Stimulated activated CD8-positive, alpha-beta memory T cell treated with anti-CD3 and anti-CD28 coated beads, Interleukin-4, amount 100 ng/mL, for 4 hours (primary cell): ENCODE measurements at places on chromosomes 7 and 10.

DNA sequence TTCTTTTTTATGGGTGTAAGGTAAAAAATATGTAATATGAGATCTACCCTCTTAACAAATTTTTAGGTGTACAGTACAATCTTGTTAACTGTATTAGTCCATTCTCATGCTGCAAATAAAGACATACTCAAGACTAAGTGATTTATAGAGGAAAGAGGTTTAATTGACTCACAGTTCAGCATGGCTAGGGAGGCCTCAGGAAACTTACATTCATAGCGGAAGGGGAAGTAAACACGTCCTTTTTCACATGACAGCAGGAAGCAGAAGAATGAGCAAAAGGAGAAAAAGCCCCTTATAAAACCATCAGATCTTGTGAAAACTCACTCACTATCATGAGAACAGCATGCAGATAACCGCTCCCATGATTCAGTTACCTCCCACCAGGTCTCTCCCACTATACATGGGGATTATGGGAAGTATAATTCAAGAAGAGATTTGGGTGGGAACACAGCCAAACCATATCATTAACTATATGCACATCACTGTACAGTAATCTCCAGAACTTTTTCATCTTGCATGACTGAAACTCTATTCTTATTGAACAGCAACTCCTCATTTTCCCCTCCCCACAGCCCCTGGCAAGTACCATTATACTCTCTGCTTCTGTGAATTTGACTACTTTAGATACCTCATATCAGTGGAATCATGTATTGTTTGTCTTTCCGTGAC lies 127.4 kb downstream of the WNT2 start:
- DNase-seq: no peak

DNA sequence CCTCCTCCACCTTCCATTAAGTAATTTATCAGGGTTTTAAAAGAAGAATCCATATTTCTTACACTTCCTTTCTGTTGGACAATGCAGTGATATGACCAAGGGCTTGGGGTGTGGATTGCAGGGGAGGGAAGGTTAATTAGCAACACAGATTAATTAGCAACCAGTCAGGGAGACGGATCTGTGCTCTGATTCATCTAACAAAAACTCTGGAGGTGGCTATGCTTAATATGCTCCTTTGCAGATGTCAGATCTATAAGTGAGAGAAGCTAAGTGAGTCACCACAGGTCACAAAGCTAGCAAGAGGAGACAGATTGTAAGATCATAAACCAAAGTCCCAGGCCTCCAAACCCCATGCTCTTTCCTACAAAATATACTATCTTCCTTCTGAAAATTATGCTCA lies 178.8 kb upstream of the ITGB1 start:
- DNase-seq: no peak

- no peak for DNase-seq
Measured at GRCh38 chr7:36165059-36165458, 12.0 kb downstream of the EEPD1 start.

GRCh38 chr10:72011976-72012512 lies 47.8 kb downstream of the CHST3 start:
- DNase-seq: no peak

DNA sequence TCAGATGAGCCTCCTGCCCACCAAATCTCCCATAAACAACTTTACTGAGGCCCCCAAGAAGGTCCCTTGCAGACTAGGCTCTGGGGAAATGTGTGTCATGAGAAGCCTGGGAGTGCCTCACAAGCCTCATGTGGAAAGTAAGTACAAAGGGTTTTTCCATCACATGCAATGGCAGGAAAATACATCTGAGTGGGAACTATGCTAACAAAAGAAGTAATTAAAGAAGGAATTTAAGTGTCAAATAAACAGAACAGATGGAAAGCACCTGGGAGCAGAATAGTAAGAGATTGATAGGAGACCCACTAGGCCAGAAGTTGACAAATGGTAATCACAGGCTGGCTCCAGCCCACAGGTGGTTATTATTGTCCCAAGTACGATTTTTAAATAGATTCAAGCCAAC lies 20.5 kb downstream of the GSAP start:
- DNase-seq: no peak

DNA sequence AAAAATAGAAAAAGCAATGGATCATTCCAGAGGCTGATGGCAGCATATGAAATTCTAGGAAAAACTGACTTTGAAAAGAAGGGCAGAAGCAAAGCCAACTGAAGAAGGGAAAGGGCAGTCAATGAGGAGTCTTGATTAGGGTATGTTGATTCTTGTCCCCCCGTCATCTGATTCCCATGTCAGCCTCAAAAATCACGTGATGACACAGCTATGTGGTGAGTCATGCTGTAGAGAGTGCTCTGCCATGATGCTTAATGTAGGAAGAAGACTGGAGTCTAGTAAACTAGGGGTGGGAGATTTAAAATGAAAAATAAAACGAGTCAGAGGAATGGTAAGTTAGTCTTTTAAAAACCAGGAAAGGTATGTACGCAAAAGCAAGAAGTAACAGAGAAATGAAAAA lies 3.9 kb upstream of the POU6F2 start:
- no peak for DNase-seq

- DNase-seq: no peak
Measured at GRCh38 chr7:116699722-116700120, 27.7 kb downstream of the MET start.

DNA sequence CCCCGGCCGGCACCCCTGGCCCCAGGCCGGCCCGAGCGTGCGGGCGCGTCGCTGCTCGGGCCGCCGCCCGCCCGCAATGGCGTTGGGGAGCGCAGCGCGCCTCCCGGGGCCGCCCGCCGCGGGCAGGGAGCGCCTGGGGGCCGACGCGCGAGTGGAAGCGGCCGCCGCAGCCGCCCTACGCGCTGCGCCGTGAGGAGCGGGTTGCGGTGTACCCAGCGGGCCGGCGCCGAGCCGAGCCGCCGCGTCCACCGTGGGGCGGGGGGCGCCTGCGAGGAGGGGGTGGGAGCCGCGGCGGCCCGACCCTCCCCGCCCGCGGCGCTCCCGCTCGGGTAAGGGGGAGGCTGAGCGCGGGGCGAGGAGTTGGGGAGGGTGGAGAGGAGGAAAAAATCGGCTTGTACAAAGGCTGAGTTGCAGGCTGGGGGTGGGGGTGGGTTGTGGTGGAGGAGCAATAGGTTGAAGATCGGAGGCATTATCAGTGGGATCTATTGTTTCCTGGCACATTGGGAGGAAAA lies 473 bp downstream of the PPP1R9A start:
- DNase-seq: no peak

DNA sequence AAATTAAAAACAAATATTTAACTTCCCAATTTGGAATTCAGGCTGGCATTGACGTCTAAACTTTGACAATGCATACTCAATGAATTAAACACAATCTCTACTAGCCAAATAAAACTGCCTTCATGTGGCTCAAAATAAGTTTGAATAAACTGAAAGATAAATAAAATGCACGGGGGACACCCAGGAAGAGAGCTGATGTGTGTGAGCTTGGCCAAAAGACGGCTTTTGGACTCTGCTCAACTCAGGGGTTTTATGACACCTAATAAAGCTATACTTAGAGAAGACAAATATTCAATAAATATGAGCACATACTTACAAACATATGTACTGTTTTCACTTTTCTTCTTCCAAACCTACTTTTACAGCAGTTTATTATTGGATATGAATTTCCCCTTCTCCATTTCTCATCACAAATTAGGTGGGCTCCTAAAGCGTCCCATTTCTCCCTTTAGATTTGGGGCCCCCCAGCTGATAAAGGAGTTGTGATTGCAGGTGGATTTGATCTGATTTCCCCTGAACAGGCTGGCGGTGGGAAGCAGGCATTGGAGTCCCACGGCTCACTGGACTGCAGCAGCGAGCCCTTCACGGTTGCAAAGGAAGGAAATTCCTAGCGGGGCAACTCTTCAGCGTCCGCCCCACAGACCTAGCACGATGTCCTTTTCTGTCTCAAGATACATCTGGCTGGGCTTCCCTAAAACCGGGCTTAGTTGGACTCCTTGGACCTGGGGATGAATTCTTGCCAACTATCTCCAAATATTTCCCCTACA lies 79.6 kb downstream of the INSIG1 start:
- no peak for DNase-seq

- no peak for DNase-seq
Measured at GRCh38 chr7:115054478-115055065, 132.7 kb downstream of the MDFIC start.

GRCh38 chr10:124955243-124955642 lies 13.3 kb downstream of the ZRANB1 start:
- DNase-seq: no peak

GRCh38 chr10:125555743-125556142 lies 127.2 kb downstream of the TEX36 start:
- no peak for DNase-seq

GRCh38 chr7:24836084-24836483 lies 78.8 kb upstream of the GSDME start:
- no peak for DNase-seq

DNA sequence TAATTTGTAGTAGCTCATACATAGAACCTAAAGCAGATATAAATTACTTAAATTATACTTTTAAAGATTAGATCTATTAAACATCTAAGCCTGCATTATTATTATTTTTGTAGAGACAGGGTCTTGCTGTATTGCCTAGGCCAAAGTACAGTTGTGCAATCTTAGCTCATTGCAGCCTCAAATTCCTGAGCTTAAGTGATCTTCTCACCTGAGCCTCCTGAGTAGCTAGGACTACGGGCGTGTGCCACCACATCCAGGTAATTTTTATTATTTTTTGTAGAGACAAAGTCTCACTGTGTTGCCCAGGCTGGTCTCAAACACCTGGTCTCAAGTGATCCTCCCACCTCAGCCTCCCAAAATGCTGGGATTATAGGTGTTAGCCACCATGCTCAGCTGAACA lies 46.7 kb downstream of the RALA start:
- no peak for DNase-seq

DNA sequence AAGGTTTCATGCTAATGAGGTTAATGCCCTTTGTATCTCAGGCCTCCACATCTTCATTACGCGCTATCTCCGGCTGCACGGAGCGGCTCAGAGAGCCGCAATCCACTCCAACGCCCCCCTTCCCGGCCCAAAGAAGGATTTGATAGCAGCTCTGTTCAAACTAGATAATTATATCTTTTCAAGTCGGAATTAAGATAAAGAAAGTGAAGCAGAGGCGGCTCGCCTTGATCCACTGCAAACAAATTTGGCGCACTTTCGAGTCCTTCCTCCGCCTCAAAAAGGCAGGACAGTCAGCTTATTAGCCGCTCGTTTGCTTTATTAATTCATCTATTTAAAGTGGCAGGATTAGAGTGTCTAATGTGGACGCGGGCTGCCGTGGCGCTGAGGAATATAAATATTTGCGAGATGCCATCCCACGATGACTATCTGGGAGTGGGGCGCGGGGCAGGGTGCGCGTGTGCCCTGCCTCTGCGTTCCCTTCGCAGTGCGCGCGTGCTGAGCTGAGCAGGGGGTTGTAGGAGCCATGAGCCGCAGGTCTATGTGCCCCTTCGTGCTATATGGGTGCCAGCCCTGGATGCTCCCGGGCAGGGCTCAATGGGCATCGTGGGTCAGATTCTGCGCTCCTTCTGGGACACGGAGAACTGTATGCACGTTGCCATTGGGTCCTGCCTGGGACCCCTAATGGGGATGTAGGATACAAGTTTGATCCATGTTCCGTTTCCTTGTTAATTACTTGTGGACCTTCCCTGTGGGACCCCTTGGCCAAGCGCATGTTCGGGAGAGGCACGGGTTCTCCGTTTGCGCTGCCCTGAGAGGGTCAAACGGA lies 9.0 kb downstream of the EMX2 start:
- DNase-seq: no peak

GRCh38 chr10:36640626-36641025 lies 484.8 kb upstream of the ANKRD30A start:
- DNase-seq: no peak

- no peak for DNase-seq
Measured at GRCh38 chr7:154903083-154903731, 99.7 kb downstream of the PAXIP1 start.

DNA sequence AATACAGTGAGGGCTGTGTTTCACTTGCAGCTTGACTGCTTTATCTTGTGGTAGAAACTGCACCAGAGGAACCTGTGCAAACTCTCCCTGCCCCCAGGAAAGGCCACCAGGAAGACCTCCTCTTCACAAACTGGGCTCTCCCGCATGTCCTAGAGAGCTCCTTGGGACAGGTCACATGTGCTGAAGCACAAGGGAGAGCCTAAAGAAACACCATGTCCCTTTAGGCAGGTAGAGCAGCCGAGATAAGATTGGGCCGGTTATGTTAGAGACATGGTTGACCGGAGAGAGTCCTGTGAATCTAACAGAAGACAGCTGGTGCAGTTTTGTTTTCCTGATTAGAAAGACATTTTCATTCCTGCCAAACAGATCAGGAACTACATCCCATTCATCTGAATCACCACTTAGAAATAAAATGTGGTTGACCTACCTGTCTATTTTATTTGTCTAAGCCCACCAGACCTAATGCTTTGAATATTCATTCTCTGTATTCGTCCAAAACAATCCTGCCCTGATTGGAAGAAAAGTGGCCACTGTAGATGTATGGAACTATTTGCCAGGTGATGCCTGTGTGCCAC lies 224.1 kb downstream of the GLI3 start:
- no peak for DNase-seq

DNA sequence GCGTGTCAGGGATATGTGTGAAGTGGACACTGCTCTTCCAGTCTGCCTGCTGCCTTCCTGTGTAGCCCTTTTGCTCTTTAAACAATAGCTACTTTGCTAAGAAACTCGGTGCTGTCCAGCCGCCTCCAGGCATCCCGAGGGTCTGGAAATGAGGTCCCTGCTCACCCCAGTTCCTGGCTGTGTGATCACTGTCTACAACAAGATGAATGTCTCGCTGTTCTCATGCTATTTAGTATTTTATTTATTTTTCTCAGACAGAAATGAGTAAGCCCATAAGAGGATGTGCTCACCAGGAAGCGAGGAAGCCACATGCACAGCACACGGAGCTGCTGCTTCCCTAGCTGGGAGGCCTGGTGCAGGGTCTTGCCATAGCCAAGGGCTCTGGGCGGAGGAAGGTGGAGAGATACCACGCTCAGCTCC lies 167.0 kb upstream of the PITRM1 start:
- no peak for DNase-seq

- DNase-seq: no peak
Measured at GRCh38 chr10:49175587-49176309, 12.4 kb downstream of the TMEM273 start.

GRCh38 chr7:22601003-22601402 lies 101.0 kb upstream of the STEAP1B start:
- DNase-seq: no peak

DNA sequence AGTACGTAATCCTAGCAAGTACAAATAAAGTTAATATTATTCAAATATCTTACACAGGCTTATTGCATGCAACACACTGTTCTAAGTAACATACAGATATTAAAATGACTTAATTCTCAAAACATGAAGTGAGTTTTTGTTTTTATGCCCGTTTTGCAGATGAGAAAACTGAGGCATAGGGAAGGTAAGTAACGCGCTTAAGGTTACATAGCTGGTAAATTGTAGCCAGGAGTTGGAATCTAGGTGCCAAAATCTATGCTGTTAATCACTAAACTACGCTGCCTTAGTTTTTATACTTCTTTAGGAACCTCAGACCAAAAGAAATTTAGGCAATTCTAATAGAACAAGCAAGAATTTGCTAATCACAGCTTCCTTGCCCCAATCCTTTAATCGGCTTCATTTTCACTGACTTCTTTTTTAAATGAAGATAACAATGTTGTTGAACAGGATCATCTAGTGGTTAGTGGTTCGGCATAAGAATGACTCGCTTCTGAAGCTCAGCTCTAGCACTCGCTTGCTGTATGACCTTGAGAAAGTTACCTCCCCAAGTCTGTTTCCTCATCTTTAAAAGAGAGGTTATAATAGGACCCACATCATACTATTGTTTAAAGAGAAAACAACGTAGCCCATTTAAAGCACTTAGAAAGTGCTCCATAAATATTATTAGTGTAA lies 1.0 kb upstream of the LRRTM3 start:
- DNase-seq: no peak
